ENCODE measurements at places on chromosomes 5 and 9.

GRCh38 chr5:34552686-34553085 is 103.4 kb upstream of the RAI14 start:
- no peak for DNase-seq

- no peak for DNase-seq
These were observed 7.4 kb upstream of the ADGRD2 start for GRCh38 chr9:124442826-124443225.

GRCh38 chr9:17613758-17614157 is 34.9 kb downstream of the SH3GL2 start:
- DNase-seq: no peak

- no peak for DNase-seq
These were observed 12.8 kb upstream of the MACIR start for GRCh38 chr5:103245761-103246160.

GRCh38 chr5:178475422-178475821 is 114.8 kb downstream of the COL23A1 start:
- DNase-seq: no peak

DNA sequence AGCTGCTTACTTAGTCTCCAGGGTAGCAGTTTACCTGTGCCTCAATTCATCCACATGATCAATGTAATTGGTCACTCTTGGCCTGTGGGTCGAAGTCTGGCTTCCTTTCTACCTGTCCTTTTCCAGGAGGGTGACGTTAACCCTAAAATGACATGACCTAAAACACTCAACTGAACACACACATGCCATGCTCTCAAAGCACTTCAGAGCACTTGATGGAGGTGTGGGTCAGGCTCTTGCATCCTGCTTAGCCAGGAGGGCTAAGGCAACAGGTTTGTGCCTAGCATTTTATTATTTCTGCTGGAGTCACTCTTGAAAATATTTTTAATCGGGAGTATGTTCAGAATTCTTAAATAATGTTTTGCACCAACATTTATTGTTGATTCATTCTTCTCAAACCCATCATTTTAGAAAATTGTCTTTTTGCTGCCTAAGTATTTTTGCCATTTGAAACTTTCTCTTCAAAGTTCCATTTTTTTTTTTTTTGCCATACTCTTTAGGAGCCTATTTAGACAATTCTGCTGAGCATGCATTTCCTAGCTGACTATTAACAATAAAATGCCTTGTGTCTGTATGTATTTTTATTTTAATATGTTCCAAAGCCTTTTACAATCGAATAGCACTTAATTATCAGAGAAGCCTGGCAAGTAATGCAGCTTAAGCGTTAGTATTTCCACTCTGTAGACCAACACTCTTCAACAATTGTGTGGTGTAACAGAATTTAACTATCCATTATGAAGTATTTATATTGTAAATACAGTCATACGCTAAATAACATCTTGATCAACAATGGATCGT is 59.1 kb downstream of the ATP10B start:
- no peak for DNase-seq

DNA sequence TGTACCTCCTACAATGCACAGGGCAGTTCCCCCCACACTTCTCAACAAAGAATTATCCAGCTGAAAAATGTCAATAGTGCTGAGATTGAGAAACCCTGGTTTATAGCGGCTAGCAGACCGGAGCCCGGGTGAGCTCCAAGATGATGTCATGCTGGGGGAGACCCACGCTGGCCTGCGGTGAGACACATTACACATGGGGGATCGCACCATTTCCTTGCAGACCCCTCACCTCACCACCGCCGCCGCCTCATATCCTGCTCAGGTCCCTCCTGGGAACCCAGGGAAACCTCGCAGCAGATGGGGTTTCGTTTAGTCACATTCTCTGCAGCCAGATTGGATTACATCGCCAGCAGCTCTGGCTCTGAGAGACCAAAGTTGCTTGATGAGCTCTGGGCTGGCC is 14.7 kb upstream of the TNC start:
- no peak for DNase-seq

DNA sequence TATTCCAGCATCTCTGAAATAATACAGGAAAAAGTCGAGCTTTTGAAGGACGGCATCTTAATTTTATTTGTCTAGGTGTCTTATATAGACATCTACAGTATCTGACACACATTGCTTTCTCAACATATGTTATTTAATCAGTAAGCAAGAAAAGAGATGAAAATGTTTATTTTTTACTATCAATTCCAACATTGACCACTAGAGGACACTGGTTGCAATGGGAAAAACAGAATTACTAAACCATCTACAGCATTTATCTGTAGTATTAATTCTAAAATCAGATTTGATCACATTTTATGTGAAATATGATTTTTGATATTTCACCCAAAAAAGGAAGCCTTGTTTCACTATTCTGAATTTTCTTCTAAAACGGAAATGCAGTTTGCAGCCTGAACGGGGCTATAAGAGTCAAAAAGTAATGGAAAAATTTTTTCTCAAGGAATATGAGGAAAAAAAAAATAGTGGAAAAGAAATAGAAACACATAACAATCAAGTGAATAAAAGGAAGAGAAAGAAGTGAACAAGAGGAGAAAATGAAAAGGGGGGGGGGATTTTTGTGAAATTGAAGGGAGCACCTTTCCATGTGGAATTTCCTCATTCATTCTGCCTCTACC is 98.6 kb downstream of the OSTF1 start:
- peak; percentile 41 for DNase-seq

DNA sequence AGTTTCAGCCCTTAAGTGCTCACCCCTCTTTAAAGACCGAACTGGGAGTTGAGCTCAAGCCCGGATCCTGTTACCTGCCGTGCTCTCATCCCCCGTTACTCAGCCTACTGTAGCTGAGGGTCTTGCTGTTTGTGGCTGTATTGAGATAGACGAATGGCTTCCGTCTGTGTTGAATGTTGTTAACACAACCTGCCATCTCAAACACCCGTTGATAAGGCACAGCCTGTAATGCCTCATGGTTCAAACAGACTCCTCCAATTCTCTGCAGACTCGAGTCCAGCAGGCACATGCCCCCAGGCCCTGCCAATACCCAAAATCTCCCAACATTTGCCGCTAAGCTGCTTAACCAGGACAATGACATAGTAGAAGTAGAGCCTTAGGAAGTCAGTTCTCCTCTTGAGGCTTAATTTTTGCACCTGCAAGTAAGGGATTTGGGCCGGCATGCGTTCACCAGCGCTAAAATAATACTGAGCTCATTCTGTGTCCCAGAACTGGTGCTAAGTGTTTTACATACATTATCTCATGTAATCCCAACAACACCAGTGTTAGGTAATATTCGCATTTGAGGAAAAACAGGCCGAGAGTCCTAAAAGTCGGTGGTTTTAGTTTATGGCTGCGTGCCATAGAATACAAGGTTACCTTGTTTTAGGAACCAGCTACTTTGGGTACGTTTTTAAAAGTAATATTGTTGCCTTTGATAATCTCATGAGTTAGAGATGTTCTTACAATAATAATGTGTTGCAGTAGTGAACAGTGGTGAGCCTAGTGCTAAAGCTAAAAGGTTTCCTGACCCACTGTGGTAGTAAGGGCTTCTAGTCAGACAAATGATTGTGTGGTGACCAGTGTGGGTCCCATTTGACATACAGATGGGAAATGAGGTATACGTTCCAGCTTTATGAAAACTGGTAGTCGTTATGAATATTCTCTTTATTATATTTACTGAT is 1.5 kb upstream of the RFX3 start:
- DNase-seq: no peak

GRCh38 chr9:131019388-131020239 is 10.6 kb downstream of the LAMC3 start:
- no peak for DNase-seq

GRCh38 chr5:143760131-143760505 is 51.8 kb upstream of the HMHB1 start:
- DNase-seq: no peak

- no peak for DNase-seq
These were observed 201.0 kb upstream of the VLDLR start for GRCh38 chr9:2420543-2420942.

DNA sequence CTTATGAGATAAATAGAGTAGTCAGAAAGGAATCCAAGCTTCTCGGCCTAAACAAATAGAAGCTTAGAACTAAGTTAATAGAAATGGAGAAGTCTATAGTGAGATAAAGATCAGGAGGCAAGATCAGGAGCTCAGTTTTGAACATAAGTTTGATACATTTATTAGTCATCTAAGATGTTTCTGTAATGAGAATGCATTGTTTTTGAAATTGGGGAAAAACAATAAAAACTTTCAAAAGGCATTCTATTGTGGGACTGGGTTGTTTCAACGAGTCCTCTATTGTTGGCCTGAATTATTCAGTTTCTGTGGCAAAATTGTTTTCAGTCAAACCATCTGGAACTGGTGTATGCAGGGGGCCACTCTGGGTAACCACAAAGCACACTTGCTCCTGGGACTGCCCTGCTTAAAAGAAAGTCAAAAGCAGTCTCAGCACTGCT is 181.0 kb upstream of the CLINT1 start:
- DNase-seq: no peak

DNA sequence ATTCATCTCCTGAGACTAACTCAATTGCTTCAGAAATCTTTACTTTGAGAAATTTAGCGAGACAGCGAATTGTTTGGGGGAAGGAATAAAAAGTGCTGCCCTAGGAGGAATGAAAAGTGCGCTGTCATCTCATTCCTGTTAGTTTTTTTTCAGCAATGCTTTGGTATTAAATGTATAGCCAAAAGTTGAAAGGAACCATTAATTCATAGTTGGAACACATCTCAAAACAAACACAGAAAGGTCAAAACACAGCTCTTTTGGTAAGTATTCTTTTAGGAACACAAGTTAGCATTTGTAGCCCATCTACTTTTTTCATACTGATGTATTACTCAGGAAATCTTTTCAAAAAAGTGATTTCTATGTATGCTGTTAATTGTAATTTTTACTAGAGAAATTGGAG is 109.1 kb downstream of the NNT start:
- DNase-seq: no peak

DNA sequence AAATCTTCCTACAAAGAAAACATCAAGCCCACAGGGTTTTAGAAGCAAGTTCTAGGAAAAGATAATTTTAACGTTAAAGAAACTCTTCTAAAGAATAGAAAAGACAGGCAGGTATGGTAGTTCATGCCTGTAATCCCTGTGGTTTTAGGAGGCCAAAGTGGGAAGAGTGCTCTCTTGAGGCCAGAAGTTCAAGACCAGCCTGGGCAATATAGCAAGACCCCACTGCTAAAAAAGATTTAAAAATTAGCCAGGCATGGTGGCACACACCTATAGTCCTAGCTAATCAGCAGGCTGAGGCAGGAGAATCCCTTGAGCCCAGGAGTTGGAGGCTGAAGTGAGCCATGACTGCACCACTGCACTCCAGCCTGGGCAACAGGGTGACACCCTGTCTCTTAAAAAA is 193.3 kb downstream of the MLLT3 start:
- DNase-seq: no peak

GRCh38 chr5:31880449-31880848 is 241.5 kb downstream of the PDZD2 start:
- DNase-seq: no peak

DNA sequence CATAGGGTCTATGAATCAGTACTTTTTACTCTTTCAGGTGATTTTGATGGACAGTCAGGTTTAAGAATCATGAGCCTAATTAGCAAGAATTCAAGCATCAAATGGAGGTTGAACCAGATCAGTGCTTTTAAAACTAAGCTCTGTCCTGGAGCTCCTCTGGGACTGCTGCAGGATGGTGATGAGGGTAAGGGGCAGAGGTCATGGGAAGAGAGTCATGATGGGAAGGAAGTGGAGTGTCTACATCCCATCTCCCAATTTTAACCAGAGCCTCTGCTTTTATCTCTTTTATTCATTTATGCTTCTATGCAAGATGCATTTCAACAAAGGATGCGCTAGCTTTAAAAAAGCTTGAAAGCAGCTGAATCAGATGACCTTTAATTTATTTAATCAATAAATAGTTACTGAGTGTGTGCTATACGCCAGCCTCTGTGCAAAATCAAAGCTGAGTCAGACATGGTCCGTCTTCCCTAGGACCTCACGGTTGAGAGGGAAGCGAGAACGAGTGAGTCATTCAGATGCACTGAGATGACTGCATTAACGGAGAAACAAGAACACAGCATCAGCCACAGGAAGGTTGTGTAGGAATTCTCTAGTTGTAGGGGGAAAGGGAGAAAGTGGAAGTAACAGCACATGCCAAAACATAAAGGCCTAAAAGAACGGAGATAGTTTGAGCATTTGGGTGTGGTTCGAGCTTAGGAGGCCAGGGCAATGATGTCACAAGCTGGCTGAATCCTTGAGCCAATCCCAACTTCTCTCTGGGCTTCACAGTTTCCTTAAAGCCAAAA is 441.6 kb upstream of the BRINP1 start:
- no peak for DNase-seq

- no peak for DNase-seq
These were observed 29.2 kb upstream of the ADRA1B start for GRCh38 chr5:159887050-159887449.

GRCh38 chr9:36725777-36726356 is 153.2 kb downstream of the MELK start:
- no peak for DNase-seq

DNA sequence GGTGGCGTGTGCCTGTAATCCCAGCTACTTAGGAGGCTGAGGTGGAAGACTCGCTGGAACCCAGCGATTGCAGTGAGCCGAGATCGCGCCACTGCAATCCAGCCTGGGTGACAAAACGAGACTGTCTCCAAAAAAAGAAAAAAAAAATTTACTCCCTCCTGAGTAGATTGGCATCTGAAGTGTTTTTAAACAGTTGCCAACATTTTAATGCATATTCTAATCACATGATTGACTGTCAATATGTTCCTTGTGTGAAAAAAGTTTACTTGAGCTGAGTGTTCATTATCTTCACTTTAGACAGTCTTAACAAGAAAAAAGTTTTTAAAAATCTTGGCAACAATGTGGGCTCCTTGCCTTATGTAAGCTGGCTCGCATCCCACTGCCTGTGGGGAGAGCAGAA is 53.8 kb downstream of the AGXT2 start:
- DNase-seq: no peak

- DNase-seq: no peak
These were observed 86.1 kb upstream of the GHR start for GRCh38 chr5:42337143-42337542.

DNA sequence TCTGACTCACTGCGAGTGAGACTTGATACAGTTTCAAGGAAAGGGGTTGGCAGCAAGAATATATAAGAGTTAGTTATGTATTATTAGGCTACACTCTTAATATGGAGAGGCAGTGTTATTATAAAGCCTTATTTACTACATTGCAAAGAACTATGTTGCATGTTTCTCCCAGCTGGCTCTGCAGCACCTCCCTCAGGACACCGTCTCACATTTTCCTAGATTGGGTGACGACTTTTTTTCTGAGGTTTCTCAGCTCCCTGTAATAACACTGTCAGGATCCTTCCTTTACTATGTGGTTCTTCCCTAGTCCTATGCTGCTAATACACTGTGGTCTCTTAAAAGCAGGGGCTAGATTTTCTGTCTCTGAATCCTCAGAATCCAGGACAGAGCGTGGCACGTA is 153.7 kb downstream of the INSYN2B start:
- no peak for DNase-seq

- DNase-seq: no peak
These were observed 25.3 kb upstream of the MSX2 start for GRCh38 chr5:174699131-174699530.

All from AML-193 (cell line).